ENCODE measurements at places on chromosomes 7 and 10.

DNA sequence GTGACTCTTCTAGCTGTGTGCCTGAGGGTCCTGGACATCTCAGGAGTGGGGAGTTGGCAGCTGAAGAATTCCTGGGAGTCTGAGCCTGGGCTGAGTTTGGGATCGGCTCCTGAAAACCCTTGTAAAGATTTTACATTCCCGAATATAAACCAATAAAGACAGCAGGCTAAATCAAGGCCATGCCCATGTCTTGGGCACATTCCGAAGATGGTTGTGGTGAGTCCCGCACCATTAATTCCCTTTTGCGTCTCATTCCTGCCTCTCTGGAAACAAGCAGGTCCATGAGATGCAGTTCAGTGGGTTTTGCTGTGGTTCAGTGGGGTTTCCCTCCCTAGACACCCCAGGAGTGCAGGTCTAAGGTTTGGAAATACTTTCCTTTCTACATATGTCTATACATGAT, 90.9 kb downstream of the COL26A1 start:
- DNase-seq = no peak

DNA sequence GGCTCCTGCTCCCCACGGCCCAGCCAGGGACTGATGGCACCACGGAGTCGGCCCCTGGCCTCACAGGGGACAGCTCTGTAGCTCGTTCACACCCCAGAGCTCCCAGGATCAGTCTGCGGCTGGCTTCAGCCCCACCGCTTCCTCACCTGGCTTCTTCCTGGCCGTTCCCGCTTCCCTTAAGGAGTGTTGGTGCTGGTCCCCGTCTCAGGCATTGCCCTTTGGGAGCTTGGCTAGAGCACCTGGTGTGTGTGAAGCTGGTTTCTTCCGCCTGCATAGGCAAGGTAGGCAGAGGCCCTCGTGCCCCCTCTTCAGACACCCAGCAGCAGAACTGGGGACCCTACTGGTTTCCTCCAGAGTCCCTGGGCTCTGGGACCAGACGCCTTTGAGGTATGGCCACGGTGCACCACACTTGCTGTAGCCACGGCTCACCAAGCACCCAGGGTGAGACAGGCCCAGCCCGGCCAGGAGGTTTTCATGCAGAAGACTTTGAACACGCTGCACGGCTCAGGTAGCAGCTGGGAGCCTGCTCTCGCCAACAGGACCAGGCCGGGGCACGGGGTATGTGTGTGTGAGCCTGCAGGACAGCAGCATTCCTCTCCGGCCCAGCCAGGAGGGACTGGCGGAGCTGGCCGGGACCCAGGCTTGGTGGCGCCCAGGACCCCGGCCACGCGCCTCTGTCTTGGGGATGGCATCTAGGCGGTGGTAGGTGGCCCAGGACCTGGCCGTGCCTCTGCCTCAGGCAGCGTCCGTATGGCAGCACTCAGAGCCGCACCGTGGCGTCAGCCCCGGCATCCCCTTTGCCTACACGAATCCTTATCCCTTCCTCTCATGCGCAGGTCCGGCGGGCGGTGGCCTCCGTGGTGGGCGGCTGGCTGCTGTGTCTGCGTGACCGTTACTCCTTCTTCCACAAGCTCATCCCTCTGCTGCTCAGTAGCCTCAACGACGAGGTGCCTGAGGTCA, 13.2 kb upstream of the PRKAR1B start:
- DNase-seq = no peak

GRCh38 chr7:50216626-50217025, 87.9 kb upstream of the IKZF1 start:
- DNase-seq = no peak

- DNase-seq = no peak
Observed at GRCh38 chr10:131947631-131948347, 33.9 kb downstream of the BNIP3 start.

DNA sequence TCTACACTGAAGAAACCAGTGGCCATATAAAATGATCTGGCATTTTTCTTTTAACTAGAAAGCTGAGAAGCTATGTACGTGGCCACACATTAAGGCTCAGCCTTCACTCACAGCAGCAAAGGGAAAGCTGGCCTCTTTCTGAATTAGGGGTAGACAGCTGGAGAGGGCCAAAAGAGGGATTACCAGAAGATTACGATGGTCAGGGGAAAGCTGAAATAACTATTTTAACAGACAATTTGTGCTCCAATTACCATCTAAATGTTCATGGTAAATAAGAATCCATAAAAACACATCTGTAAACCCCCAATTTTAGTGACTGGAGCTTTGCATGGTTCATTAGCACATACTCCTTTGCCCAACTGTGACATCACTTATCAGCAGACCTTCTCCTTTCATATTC, 314.3 kb downstream of the HPSE2 start:
- no peak for DNase-seq

DNA sequence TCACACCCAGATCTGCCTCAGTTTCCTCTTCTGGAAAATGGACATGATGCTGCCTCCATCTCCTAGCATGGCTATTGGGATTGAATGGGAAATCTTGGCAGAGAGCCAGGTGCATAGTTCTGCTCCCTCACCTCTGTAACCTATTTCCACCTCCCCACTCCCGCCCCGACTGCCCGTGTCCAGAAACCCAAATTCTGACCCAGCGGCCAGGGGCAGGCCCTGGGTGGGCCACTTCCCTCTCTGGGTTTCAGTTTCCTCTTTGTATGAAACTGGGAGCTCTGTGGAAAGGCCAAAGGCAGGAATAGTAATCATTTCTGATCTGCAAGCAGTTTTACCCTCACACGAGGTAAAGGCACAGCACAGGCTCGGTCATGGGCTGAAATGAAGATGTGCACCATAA, 74.1 kb upstream of the DUSP5 start:
- no peak for DNase-seq

DNA sequence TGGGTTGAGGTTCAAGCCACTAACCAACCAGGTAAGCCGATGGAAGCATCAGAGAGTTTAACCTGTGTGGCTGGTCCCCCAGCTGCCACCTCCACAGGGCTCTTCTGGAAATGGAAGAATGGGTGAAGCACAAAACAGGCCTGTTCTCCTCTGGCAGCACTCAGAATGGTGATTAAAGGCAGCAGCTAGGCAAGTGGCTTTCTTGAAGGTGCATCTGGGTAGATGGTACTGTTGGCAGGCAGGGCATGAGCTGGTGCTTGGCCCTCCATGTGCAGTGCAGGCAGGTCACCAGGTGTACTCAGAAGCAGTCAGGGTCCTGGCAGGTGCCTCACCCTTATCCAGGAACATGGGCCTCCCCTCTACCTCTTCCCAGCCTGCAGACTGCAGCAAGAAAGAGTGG, 11.5 kb downstream of the AKR1E2 start:
- no peak for DNase-seq

GRCh38 chr7:19537942-19538401, 170.9 kb downstream of the POLR1F start:
- DNase-seq = no peak

GRCh38 chr7:42338231-42338915, 101.4 kb upstream of the GLI3 start:
- DNase-seq = no peak

- no peak for DNase-seq
Observed at GRCh38 chr7:104228442-104228841, 20.6 kb upstream of the ORC5 start.

DNA sequence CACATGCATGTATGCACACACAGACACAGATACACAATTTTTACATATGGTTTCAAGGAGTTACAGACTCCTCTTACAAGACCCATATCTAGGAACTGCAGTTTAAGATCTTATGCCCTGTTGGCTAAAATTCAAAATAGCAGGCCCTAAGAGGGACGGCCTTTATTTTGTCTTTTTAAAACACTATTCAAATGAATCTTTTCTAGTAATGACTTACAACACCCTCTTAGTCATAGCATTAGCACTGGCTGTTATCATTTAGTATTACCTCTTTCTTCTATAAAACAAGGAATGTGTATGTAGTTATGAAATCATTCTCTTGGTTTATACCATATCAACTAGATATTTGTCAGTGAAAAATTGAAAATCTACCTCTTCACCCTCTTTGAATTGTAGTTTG, 15.3 kb downstream of the PAPSS2 start:
- no peak for DNase-seq

DNA sequence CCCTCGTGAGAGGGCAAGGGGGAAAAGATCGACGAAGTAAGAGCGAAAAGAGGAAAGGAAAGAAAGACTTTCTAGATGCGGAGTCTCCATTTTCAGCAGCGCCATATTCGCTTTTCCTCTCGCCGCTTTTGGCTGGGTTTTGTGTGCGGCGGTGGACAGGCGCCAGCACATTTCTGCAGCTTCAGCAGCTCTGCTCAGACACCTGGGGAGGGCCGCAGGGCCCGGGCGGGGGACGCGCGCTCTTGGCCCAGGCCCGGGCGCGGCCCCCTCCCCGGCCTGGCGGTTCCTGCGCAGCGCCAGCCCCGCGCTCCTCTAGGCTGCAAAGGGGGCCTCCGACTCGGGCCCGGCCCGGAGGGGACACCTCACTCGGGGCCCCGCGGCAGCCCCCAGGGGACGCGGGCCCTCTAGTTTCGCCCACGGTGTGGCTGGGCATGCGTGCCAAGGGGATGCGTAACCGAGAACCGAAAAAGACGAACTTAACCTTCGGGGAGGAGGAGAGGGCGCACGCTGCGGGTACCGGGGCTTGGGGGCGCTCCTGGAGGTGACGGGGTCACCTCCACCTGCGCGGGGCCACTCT, 34.5 kb upstream of the EBLN1 start:
- peak; percentile 68 for DNase-seq

GRCh38 chr7:101671371-101672356, 42.6 kb upstream of the MYL10 start:
- no peak for DNase-seq

GRCh38 chr10:5890452-5890915, 441 bp downstream of the FBH1 start:
- no peak for DNase-seq

- DNase-seq = no peak
Observed at GRCh38 chr10:50593523-50594376, 30.0 kb downstream of the SGMS1 start.

GRCh38 chr10:77943121-77943901, 16.8 kb upstream of the DLG5 start:
- DNase-seq = no peak

Data from caudate nucleus (tissue), 63 donors.